Fibroblast of skin of right quadriceps (primary cell): ENCODE measurements at places on chromosomes 7 and 10.

- DNase-seq, result peak; percentile 77
Measured at GRCh38 chr7:47571331-47572093, 10.4 kb downstream of the TNS3 start.

DNA sequence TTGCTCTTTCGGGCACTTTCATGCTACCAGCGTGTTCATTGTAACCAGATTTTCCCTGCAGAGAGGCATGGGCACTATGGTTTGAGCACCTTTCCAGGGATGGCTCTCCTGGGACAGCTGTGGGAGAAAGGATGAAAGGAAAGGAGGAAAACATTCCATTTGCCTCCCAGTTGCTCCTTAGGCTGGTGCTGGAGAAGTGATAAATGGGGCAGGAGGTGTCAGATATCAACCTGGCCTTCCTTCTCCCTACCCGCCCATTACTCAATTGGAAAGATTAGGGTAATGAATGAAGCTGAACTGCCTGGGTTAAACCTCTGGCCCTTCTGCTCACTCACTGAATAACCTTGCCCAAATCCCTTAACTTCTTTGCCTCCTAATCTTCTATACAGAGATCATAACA, 228.4 kb downstream of the PLXNA4 start:
- no peak for DNase-seq

GRCh38 chr10:33893506-33893905, 559.0 kb upstream of the NRP1 start:
- peak; percentile 22 for DNase-seq

GRCh38 chr10:97333601-97334369, 744 bp downstream of the FRAT2 start:
- DNase-seq, result no peak

DNA sequence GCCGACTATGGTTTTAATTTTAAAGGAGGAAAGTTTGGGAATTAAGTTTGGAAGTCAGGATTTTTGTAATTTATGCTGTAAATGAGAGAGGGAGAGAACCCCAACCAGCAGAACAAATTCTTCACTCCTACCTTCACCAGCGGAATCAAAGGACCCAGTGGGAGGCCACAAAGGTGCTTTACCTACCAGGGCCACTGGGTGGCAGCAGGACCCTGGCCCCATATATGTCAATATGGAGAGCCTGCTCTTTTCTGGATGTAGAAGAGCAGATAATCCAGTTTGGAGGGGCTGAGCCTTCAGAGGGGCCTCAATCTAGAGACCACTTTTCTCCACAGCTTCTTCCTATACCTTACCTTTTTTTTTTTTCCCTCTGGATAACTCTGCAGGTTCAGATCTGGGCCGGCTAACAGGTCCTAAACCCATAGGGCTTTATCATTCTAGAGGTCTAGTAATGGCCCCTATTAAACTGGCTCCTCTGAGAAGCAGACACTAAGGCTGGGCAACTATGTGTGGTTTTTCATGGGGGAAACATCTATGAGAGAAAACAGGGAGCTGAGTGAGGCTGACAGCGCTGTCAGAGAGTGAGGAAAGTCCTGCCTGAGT, 8.5 kb upstream of the SCD start:
- peak; percentile 44 for DNase-seq

GRCh38 chr7:1608318-1608717, 38.5 kb upstream of the PSMG3 start:
- no peak for DNase-seq
